ENCODE measurements at places on chromosomes 7 and 10.

DNA sequence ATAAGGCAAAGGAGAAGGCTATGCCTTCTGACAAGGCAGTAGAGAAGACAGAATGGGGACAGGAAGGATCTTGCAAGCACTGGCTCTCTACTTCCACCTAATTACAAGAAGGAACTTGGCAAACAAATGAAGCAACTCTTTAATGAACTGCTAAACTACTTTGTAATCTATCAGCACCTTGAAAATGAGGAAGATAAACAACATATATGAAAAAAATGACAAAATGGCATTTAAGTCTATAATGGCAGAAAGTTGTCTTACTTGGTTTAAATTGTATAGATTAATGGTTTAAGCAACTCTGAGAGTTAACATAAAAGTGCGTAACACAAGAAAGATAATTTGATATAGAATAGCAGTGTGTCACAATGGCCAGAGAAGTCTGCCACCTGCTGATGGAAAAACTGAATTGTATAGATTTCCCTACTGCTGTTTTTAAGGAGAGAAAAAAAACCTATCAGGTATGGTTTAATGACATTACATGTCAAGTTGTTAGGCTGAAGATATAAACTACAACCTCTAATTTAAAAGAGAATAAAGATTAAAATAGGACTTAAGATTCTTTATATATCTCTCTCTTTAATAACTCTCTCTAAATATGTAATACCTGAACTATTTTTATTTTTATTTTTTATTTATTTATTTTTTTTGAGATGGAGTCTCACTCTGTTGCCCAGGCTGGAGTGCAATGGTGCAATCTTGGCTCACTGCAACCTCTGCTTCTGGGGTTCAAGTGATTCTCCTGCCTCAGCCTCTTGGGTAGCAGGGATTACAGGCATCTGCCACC lies 11.8 kb downstream of the NT5C3A start:
- no peak for DNase-seq

DNA sequence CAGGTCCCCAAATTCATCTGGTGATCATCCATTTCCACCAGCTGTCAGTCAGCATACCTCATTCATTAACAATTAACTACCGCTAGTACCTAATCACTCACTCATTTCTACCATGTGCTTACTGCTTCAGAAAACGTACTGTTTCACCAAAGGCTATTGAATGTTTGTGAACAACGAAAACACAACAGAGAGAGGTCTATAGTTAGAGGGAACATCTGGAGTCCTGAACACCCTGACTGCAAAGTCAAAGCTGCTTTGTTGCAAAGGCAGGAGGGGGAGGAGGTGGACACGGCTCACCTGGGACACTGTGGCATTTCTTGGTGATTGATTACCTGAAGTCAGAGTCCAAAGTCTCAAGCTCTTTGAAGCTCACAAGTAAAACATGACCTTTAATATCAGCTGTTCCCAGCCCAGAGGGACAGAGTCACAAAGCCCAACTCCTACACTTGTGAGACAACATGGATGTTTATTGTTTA lies 342.3 kb upstream of the ADARB2 start:
- DNase-seq: peak; percentile 55

DNA sequence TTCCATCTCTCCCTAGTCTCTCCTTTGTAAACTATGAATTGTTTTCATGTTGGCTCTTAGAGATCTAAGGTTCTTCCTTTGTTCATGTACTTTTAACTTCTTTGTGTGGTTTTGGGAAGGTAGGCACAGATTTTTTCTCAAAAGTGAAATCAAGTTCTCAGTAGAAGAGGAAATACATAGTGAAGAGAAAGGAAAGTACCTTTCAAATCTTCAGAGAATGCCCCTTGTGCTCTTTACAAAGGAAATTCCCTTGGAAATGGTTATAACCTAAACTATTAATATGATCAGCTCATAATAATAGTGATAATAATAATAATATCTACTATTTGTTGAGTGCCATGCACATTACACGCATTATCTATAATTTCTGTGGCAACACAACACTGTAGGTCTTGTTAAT lies 318.5 kb downstream of the PRPF18 start:
- no peak for DNase-seq

DNA sequence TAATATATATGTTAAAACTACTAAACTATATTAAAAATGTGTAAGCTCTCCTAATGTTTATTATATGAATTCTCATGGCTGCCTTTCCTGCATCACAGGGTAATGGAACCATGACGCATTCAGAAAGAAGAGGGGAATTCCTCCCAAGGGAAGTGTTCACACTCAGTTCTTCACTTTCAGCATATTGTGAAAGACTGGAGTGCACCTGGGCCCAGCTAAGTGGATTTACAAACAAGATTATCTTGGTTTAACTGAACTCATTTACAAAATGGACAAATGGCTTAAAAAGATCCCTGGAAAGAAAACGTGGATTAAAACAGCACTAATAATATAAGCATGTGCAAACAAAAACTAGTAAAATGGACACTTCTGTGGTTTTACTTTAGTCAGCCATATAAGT lies 149.8 kb downstream of the DOCK4 start:
- no peak for DNase-seq

DNA sequence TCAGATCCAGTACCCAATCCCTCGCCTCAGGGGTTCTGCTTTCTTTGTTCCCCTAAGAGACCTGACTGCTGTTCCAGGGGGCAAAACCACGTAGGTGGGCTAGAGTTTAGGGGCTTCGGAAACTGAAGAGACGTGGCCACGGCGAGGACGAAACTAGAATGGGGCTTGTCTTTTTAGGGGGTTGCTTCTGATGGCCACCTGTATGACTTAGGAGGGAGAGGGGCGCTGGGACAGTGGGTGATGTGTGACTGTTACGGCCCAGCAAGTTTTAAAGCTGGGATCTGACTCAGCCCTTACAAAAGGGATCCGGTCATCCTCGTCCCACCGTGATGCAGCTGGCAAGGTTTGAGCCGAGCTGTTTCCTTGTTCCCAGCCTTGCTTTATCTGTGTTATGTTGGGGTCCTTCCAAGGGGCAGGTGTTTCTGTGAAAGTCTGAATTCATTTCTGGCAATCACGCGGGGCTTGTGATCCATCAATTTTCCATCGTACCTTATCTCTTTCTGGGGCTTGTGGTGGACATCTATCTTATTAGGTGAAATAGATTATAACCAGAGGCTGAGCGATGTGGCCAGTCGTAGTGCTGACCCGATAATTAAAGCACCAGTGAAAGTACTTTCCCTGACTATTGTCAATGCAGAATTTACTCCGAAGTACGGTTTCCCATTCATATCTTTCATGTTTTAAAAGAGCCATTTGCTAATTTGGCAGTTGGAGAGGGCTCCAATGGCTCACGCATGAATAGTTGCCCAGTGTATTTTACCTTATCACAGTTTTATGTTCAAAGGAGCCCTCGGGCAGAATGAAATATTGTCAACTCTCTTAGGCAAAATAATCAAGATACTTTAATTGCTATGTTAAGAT lies 830 bp downstream of the MET start:
- DNase-seq: peak; percentile 36

DNA sequence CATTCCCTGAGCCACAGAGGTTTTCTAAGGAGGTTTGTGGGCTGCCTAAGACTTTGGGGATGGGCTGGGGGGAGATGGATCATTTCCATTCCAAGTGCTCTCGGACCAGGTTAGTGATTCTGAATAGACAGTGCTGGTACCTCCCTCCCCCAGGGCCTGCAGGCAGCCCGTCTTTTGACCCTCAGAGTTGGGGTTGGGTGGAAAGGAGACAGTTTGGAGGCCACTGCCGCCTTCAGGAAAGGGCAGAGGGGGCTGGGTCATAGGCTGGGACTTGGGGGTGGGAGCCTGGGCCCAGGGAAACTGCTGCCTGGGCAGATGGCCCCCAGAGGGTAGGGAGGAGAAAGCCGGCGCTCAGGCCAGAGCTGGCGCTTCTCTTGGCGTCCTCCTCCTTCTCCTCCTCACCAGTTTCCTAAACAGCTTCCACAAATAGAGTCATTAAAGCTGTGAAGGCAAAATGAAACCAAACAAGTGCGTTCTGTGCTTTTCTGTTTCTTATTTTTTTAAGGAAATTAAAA lies 4.4 kb downstream of the UNC5B start:
- no peak for DNase-seq

- no peak for DNase-seq
These were observed 102.9 kb downstream of the ZNF438 start for GRCh38 chr10:30928742-30929141.
